NCI-H187 (cell line): ENCODE measurements at places on chromosomes 11 and 22.

GRCh38 chr22:23305922-23306374 lies 125.6 kb downstream of the BCR start:
- no peak for DNase-seq

GRCh38 chr11:79973721-79974617 lies 533.1 kb upstream of the TENM4 start:
- peak; percentile 14 for DNase-seq

GRCh38 chr11:115334932-115335788 lies 169.1 kb downstream of the CADM1 start:
- no peak for DNase-seq

GRCh38 chr11:119875841-119876600 lies 147.0 kb upstream of the NECTIN1 start:
- no peak for DNase-seq

- DNase-seq = no peak
Measured at GRCh38 chr11:133549826-133550225, 17.5 kb upstream of the OPCML start.

DNA sequence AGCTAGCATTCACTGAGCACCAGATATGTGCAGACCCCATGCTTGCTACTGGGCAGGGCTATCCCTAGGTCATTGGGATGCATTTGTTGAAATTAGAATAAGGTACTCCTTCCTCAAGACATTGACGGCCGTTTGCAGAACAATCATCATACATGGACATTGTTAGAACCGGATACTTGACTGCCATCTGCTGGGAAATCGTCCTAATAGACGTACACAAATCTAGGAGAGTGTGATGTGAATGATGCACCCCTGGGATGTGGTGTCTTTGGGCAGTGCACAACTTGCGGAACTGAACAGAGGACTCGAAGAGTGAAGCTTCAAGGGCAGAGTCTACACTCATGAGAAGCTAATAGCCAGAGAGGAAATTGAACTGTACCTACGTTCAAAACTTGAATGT lies 35.9 kb downstream of the MYO18B start:
- no peak for DNase-seq

- no peak for DNase-seq
Measured at GRCh38 chr11:61133956-61134662, 27.1 kb downstream of the VPS37C start.

DNA sequence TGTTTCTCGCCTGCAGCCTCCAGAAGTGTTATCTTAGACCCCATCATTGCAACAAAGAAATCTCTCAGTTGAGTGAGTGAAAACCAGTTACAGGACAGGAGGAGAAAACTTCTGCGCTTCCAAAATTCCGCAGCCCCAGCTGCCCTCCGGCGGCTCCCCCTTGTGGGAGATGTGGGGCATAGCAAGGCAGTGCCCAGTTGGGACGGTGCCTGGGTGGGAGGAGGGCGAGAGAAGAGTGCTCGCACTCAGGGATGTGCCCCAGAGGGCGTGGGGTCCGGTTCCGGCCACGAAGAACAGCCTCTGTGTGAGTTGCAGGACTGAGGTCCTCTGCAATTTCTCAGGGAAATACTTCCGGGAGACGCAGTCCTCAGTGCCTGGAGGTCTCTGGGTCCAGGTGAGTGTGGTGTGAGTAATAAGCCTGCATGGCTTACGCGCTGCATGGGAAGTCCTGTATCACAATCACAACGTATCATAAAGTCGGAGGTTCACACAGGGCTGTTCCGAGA lies 87.0 kb upstream of the BLID start:
- no peak for DNase-seq

- DNase-seq = no peak
Measured at GRCh38 chr22:23263651-23264555, 83.6 kb downstream of the BCR start.

DNA sequence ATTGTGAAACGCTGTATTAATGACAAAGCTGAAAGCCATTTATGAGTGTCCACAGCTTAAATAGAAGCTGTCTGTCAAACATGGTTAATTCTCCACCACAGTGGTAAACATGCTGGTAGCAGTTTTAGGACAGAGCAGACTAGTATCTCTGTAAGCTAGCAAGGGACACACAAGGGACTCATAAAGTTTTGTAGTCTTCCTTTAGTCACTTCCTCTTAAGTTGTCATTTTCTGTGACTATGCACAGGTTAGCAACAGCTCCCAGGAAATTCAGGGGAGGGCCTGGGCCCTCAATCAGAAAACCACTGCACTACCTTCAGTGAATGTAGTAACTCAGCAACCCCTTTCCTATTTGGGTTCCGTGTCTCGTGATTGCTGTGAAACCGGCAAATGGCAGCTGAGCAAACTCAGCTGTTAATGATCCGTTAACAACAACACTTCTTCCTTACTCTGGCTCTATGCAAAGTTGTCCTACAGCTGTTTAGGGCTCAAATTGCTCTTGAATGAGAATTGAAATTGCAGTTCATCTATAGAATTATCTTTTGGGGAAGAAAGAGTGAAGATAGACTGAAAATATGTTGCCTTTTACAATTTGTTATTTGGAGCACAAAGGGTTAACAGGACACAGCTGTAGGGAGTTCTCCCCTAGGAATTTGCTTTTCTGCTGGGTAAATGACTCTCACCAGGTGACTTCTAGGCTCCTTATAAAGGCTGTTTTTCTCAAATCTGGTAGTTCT lies at the start of gene MMP26:
Gene MMP26 (plus strand): TSS at position 731 of the 736 bp plus-strand sequence.
- DNase-seq = peak; percentile 88

DNA sequence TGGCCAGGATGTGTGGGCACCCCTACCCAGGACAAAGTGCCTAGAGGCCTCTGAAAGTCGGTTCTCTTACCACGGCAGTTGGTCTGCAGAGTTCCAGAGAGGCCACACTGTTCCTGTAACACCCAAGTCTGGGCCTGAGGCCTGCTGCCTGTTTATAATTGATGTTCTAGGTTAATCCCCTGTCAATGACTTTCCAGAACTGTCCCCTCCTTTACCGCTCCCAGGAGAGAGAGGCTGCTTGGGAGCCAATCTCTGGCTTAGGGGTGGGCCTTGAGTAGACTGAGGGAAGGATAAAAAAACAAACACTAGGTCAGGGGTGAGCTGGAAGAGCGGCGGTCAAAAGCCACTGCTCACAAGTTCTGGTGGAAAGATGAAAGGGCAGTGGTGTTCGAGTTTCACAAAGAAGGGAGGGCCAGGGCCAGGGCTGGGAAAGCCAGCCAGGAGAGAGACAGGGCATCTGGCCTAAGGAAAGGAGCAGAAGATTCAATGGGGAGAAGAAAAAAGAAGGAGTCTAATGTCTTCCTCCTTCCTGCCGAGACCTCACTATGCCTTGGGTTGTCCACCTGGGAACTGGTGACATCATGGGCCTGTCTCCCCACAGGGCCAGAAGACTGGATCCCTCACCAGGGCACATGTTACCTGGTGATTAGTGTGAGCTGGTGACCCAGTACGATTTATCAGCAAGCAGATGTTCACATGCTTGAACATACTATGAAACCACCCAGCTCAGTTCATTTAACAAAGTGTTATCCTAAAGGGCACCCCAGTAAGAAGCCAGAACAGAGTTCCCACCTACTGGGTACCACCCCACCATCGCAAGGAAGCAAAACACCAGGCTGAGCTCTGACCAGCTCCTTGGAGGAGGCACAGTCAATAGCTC lies 50.2 kb downstream of the PC start:
- DNase-seq = no peak

GRCh38 chr11:115325523-115325922 lies 178.7 kb downstream of the CADM1 start:
- peak; percentile 16 for DNase-seq

DNA sequence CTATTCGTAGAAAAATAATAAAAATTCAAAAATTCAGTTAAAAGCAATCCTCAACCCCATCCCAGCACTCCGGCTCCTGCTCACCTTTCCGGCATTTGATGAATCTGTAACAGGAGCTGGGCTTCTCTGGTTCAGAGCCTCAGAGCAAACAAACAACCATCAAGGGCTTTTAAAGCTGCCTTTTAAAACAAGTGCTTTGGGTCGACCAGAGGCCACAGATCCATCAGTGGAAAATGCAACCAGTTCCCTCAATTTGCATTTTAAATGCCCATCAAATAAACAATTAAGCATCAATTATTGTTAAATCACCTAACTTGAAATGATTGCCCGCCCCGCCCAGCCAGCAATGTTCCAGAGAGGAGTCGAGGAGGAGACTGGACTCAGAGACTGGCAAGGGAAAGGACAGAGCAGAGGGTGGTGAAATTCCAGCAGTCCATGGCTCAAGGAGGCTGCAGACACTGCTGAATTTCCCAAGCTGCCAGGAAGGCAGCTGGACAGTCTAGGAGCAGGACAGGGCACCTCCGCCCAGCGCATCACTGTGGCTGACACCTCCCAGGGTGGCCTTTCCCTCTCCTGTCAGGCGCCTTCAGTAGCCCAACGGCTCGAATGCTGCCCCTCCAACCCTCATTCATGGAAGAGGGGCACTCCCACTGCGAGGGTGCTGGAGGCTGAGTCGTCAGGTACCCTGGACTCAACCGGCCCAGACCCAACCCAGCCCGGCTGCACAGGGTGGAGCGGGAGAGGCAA lies 7.5 kb downstream of the FXYD6 start:
- DNase-seq = peak; percentile 41

DNA sequence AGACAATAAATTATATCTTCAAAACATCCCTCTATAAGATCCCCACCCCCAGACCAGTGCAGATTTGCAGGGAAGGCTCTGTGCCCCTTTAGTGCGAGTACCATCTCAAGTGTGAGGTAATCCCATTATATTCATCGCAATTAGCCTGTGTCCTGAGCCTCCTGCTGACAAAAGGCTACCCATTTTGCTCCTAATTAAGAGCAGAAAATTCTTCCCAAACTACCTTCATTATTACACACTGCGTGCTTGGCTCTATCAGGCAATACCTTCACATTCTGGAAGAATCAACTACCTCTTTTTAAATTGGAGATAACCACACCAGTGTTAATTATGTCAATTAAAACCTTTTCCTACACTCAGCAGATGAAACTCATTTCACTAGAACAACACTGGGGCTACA lies 1133.4 kb upstream of the CCDC90B start:
- DNase-seq = no peak

GRCh38 chr11:133388975-133389568 lies 143.2 kb downstream of the OPCML start:
- DNase-seq = no peak

DNA sequence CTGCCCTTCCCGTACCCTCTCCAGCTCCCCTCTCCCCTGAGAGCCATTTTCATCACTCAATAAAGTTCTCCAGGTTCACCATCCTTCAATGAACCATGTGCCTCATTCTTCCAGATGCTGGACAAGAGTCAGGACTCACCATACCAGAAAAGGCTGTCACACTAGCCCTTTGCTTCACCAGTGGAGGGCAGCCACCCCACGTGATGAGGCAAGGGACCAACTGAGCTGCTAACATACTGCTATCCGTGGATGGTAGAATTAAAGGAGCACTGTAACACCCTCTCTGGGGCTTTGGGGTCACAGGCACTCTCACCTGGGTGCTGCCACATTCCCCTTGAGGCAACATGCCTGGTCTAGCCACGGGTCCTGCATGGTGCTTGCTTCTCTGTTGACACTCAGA lies 13.1 kb upstream of the OR5I1 start:
- no peak for DNase-seq

DNA sequence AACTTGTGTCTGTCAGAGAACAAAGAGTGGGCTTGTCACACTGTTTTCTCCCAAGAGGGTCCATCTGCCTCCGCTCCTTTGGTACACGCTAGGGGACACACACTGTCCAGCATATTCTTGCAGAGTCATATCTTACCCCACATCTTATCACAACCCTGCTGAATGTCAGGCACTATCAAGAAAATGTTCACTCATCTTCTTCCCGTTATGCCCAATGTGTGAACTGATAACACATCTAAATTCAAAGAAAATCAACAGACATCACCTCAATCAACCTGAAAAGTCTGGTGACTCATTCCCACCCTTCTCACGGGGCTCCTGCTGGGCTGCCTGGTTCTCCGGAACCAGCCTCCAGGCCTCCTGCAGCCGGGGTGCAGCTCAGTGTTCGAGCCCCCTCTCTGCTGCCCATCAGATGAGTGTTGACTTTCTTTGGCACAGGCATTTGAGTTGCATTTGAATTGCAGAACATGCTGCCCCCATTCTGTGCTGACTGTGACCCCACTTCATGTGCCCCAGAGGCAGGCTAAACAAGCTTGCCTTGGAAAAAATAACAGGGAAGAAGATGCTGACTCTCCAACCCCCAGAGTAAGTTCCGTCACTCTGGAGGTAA lies 19.4 kb downstream of the GRAP2 start:
- no peak for DNase-seq

DNA sequence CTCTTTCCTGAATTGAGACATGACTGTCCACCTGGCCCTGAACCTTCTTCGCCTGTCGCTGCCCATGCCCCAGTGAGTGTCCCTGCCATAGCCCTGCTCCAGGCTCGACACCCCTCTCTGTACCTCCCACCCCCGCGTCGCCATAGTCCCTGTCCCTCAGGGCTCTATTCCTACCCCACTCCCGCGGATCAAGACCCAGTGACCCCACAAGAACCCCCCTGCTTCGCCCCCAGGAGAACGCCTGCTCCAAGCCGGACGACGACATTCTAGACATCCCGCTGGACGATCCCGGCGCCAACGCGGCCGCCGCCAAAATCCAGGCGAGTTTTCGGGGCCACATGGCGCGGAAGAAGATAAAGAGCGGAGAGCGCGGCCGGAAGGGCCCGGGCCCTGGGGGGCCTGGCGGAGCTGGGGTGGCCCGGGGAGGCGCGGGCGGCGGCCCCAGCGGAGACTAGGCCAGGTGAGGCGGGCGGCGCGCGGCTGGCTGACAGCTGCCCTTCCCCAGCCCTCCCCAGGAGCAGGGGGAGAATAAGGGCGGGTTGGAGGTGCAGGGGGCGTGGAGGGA lies 5.6 kb downstream of the NRGN start:
- no peak for DNase-seq

- DNase-seq = no peak
Measured at GRCh38 chr11:111792955-111793500, 26.8 kb upstream of the PPP2R1B start.

DNA sequence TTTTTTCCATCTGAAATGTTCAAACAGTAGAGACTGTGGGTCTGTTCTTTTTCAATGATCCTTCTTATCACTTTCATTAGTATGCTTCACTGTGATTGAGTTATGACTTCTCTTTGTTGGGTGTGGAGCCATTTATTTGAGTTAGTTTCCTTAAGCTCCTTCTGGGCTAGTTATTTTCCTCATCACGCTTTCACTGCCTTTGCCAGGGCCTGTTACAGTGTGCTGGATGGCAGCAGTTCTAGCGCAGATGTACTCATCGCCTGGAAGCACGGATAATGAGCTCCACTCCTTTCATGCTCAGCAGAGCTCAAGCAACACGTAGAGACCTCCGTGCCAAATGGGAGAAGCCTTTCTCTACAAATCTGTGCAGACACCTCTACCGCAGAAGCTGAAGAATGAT lies 7.0 kb upstream of the ARHGAP42 start:
- no peak for DNase-seq

GRCh38 chr11:122672892-122673291 lies 17.4 kb downstream of the UBASH3B start:
- DNase-seq = no peak

DNA sequence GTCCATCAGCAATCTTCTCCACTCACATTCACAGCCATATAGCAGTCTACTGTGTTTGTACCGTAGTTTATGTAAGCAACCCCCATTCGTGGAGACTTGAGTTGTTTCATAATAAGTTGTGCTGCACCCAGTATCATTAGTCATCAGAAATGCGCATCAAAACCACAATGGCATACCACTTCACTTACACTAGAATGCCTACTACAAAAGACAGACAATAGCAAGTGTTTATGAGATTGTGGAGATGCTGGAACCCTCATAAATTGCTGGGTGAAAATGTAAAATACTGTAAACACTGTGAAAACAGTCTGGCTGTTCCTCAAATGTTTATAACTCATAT lies 133.3 kb downstream of the ATXN10 start:
- DNase-seq = no peak
